ENCODE measurements at places on chromosomes 13 and 19.

DNA sequence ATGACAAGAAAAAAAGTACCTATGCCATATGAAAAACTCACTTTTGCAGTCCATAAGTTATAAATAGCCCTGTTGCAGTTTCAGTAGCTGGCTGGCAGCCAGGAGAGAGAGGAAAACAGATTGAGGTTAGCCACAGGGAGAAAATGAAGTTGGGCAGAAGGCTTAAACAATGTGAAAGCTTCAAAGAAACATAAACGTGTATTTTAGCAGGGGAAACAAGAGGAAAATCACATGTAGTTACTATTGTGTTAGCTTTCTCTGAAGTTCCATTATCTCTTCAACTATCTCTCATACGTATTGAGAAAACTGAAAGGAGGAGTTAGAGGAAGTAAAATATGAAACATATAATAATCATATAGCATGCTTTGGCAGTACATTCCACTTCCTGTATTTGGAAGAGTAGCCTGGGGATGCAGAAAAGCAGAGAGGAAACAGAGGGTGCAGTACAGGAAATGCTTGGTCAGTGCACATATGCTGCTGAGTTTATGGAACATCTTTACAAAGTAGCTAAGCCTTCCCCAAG lies 1551.1 kb downstream of the EFNB2 start:
- DNase-seq, result peak; percentile 43

GRCh38 chr19:401866-402511 lies 7.0 kb downstream of the C2CD4C start:
- no peak for DNase-seq

DNA sequence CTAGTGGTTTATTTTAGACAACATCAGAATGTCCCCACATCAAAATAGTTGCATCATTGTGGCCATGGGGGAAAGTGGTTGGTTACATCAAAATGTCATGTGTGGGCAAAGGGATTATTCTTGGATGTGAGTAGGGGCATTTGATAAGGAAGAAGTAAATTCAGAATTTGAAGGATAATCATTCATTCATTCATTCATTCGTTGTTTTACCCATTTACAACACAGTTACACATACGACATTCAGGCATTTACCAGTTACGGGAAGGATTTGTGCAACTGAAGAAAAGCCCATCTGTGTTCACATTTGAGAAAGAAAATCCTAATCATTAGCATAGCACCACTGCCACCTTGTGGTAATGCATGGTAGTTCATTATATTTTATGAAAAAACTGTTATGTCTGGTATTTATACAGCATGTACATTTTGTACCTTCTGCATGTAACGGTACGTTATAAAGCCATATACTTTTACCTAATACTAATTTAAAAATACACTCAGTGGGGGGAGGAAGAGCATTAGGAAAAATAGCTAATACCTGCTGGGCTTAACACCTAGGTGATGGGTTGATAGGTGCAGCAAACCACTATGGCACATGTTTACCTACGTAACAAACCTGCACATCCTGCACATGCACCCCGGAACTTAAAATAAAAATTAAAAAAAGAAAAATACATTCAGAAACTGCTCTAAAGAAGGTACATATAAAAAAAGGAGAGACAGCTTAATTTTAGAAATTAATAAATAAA lies 62.1 kb downstream of the DGKH start:
- peak; percentile 29 for DNase-seq

DNA sequence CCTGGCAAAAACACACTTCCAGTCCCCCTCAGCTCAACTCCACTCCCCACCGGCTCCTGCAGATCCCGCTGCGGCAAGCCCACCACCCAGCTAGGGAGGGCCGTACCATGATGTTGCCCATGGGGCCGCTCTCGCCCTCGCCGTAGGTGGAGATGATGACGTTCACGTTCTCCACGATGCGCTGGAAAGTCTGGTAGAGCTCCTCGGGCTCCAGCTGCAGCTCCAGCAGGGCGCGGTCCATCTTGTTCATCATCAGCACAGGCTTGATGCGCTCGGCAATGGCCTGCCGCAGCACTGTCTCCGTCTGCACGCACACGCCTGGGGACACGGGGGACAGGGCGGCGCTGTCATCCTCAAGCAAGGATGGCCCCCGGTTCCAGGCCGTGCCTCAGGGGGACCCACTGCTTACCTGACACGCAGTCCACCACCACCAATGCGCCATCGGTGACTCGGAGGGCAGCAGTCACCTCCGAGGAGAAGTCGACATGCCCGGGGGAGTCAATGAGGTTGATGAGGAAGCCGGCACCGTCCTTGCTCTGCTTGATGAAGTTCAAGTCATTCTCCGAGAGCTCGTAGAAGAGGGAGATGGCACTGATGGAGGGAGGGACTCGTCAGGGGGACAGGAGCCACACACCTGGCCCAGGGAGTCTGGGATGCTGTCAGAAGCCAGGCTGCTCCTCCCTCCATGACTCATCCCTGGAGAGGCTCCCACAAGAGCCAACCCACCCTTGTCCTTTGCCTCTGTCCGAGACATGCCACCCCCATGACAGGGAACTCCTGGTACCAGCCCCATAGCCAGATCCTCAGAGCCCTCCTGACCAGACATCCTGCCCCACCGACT lies 2.3 kb downstream of the EEF2 start:
- no peak for DNase-seq

DNA sequence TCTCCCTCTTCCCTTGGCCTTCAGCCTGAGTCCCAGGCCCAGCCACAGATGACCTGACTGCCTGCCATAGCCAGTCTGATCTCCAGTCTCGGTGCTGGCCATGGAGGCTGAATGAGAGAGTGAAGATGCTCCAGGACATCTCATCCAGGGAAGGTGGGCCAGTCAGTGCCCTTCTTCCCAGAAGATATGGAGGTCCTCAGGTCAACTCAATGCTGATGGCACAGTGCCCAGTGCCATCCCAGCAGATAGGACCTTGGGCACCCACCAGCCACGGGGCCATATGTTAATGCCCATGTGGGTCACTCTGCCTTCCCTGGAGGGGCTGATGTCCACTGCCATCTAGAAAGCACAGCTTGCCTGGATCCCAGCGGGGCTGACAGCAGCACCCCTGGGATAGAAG lies 7.2 kb downstream of the VSTM2B start:
- no peak for DNase-seq

GRCh38 chr19:1567116-1567847 lies 843 bp downstream of the MEX3D start:
- DNase-seq, result peak; percentile 51

DNA sequence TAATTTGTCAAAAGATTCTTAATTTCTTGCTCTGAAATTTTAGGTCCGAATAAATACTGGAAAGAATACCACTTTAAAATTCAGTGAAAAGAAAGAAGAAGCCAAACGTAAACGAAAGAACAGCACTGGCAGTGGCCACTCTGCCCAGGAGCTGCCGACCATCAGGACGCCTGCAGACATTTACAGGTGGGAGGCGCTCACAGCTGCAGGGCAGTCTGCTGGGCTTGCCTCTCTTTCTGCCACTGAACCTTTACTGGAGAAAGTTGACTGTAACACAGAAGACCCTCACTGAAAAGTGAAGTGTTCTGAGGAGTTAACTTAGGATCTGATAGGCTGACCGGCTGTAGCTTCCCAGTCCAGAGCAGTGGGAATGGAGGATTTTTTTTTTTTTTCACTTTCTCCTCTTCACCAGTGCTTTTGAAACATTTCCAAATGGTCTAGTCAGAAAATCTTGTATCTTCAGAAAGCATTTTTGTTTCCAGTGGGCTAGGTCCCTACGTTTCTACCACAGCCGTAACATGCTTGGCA lies 69.1 kb downstream of the URI1 start:
- peak; percentile 10 for DNase-seq

DNA sequence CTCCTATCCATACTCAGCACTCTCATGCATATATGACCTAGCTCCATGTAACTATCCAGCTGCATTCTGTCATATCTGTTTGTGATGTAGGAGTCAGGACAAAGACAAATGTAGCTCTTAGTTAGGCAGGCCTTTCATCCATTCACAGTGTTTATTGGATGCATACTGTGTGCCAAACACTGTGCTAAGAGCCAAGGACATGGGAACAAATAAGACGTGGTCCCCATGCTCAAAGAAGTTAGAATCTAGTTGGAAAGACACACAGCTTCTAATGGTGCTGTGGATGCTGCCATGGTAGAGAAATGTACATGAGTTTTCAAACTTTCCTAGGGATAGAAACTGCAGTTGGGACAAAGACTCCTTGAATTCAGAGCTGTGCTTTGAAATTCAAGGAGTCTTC lies 31.7 kb upstream of the IL17D start:
- no peak for DNase-seq

- no peak for DNase-seq
These were observed at the start of gene SHISA7 for GRCh38 chr19:55443045-55443823. TSS of gene SHISA7 (minus strand) at chr19:55443300. CDS start at chr19:55442863, 437 bp downstream.
